Renal pelvis (tissue), 12 donors: ENCODE measurements at places on chromosomes 5 and 9.

- no peak for DNase-seq
Measured at GRCh38 chr5:172931001-172931536, 28.2 kb upstream of the RPL26L1 start.

DNA sequence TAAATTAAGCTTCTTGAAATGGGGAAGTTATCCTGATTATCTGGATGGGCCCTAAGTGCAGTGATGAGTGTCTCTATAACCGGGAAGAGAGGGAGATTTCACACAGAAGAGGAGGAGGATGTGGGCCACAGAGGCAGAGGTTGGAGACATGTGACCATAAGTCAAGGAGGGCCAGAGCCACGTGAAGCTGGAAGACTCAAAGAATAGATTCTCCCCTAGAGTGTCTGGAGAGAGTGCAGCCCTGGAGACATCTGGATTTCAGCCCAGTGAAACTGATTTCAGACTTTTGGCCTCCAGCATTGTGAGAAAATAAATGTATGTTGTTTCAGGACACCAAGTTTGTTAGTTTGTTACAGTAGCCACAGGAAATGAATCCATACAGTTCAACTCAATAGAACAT, 442.9 kb downstream of the NTRK2 start:
- DNase-seq = no peak

DNA sequence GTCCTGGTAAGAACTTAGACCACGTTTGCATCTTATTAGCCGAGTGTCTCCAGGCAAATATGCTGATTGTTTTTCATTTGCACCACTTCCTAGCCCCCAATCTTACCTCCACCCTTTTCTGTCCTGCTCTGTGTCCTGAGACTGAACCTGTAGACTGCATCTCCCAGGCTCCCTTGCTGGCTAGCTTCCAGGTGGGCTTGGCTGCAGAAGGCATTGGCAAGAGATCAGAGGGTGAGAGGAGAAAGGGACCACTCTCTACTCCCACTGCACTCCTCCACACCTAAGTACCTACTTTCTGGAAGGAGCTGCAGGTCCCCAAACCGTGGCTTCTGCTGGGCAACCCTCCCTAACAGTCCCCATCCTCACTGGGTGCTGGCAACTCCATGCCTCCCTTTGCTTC, 59.9 kb upstream of the XPA start:
- DNase-seq = no peak

- no peak for DNase-seq
Measured at GRCh38 chr5:120873083-120873482, 409.0 kb downstream of the PRR16 start.

DNA sequence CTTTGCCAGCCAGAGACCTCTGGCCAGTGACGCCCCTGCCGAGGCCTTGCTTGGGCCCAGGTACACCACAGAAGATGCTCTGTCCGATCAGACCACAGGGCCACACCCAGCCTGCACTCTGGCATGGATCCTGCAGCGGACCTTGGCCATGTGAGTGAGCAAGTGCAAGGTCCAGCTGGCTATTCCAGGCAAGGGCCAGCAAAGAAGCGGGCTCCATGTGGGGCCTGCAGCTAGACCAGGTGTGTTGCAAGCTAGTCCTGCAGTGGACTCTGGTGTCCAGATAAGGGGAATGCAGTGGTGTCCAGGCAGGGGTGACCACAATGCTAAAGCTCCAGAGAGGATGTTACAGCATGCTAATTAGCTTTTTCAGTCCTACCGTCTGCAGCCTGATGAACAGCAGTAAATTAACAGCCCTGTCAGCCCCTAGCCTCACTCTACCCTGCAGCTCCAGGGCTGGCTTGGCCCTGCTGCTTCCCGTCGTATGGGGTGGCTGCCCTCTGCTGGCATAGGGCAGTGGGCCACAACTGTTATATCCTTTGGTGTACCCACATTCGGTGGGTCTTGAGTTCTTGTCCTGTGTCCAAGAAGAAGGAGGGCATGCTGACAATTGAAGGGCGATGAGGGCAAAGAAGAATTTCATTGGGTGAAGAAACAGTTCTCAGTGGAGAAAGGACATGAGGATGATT, 284.5 kb upstream of the POU5F2 start:
- DNase-seq = no peak
